NCI-H2171 (cell line): ENCODE measurements at places on chromosomes 3 and 15.

DNA sequence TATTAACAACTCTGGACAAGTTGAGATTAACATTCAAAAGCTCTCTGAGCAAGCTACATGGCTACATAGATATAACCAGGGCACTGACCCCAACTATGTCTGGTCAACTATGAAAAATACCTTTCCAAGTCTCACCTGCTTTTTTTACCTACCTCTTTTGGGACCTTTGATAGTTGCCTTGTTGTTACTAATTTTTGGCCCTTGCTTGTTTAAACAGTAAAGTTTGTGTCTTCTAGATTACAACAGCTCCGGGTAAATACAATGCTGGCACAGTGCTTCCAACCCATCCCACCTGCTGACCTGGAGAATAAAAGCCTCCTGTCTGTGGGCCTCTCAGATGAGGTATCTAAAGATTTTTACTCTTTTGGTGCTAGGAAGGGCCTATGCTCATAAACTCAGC lies 1036.6 kb downstream of the NAALADL2 start:
- no peak for DNase-seq

DNA sequence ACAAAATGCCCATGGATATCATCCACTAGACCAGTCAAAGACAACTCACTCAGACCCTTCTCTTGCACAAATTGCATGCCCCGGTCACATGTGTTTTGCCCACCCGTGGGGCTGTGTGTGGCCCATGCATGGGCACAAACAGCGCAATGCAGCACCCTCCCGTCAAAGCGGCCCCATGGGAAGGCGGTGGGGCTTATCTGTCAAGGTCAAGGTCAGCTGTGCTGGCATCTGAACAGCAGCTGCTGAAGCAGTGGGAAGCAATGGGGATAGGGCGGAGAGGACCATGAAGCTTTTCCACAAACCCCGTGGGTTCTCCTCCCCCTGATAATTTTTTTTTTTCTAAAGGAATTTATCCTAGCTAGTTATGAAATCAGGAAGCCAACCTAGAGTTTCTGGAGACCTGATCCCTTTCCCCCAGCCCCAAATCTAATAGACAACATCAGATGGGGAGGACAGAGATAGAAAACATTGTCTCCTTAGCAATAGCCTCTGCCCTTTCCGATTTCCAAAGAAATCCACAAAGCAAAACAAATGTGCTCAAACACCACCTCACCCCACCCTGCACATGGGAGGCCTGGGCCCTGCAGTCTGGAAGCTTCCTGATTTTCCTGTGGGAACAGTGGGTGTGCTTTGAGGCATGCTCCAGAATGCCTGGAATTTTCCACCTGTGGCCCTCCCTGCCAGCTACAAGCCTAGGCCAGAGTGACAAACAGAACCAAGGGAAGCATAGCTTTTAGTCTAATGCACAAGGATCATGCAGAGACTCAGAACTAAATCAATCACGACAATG lies 84.4 kb downstream of the BDH1 start:
- no peak for DNase-seq

- no peak for DNase-seq
Observed at GRCh38 chr3:165830746-165831145, 6.5 kb downstream of the BCHE start.

DNA sequence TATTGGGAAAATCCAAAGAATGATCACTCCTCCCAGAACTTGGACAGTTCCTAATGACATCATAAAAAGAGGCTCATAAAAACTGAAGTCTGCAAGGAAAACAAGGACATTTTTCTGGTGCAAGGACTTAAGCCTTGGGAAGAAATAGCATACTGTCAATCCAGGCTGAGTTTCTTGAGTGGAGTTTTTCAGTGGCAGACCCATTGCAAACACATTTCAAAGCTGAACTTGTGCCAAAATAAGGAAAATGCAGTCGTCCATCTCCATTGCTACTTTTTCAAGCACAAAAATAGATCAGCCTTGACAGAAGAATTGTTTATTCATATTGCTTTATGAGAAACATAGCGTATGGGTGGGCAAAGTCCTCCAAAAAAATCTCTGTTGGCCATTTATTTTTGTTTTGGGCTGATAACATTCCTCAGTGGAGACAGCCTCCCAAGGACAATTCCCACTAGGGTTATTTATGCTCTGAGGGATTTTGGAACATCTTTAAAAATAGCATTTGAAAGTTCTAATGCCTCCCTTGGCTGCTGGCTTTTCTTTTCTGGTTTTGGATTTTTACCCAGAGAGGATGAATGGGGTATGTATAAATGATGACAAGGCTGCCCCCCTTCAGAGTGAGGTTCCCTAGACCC lies 220.0 kb downstream of the CADPS start:
- DNase-seq = no peak

- no peak for DNase-seq
Observed at GRCh38 chr3:24502690-24503089, 8.0 kb upstream of the THRB start.

DNA sequence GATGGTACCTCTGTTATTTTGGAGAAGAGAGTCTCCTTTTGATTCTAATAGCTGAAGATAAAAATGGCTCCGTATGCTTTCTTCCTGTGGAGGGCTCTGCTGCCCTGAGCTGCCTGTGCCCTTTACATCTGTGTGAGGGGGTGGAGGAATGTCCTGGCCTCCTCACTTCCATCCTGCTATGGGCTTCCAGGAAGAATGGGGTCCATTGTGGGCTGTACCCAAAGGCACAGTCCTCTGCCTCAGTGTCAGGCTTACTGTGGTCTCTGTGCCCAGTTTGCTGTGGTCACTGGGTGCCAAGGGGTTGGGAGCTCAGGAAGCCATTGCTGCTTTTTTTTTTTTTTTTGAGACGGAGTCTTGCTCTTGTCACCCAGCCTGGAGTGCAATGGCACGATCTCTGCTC lies 14.4 kb downstream of the DAG1 start:
- no peak for DNase-seq

DNA sequence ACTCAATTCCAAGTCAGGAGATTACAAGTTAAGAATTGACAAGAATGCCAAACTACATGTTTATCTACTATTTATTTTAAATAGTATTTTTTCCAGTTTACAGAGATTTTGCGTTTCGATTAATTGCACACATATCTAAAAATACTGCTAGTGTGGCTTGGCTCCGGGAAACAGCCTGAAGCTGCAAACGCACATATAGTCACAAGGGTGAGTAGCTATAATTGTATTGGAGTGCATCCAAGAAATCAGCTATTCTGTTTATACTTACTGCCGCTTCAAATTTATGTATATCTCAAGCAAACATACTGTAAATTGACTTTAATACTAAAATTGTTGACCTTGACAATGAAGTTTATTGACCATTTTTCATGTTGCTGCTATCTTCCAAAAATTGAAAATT lies 77.0 kb upstream of the PLSCR5 start:
- no peak for DNase-seq

GRCh38 chr15:77744398-77744797 lies 111.7 kb upstream of the LINGO1 start:
- DNase-seq = no peak

DNA sequence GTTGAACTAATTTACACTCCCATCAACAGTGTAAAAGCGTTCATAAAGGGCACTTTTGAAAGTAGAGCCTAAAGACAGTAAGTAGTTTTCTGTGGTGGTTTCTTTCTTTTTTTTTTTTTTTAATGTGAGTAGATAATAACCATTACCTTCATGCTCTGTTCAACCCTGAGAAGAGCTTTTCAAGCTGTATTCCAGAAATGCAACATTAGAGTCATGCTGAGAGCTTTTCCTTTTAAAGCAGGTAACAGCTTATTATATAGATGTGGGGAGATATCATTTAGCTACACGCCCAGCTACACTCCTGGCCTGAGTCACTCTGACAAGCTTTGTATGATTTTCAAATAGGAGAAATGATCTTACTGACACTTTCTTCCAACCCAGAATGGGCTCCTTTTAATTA lies 96.2 kb upstream of the ARHGEF26 start:
- no peak for DNase-seq
